ENCODE measurements at places on chromosomes 5 and 9.

DNA sequence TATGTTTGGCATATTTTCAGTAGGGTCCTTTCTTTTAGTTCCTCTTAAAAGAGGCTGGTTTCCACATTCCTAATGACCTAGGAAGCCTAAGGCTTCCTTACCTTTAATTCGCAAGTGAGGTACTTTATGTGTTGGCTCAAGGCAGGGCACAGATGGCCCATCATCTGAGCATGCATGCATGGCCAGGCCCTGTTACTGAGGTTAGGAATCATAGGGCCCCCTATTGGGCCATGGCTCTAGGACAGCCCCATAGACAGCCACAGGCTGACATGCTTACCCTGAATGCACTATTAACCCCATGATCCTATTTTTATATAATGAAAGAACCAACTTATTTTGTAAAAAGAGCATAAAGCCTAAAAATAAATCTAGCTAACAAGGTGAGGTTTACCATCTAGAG, 271.4 kb downstream of the ELAVL2 start:
- DNase-seq = no peak

DNA sequence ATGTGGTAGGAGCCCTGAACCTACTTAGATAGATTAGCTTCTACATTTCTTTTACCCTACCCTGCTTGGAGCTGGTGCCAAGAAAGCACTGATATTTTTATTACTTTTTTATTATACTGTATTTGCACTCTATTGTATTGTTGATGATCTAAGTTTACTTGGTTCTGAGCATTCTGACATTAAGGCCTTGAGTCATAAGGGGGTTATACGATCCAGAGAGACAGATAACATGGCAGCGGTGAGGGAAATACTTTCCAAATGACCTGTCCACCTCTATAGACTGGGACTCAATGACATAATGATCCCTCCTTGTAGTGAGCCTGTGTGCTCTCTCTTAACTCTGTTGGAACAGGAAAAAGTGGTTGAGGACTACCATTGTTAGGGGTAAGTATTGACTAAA, 176.3 kb downstream of the MAN2A1 start:
- no peak for DNase-seq

GRCh38 chr5:96601715-96602244, 60.4 kb upstream of the CAST start:
- DNase-seq = no peak

DNA sequence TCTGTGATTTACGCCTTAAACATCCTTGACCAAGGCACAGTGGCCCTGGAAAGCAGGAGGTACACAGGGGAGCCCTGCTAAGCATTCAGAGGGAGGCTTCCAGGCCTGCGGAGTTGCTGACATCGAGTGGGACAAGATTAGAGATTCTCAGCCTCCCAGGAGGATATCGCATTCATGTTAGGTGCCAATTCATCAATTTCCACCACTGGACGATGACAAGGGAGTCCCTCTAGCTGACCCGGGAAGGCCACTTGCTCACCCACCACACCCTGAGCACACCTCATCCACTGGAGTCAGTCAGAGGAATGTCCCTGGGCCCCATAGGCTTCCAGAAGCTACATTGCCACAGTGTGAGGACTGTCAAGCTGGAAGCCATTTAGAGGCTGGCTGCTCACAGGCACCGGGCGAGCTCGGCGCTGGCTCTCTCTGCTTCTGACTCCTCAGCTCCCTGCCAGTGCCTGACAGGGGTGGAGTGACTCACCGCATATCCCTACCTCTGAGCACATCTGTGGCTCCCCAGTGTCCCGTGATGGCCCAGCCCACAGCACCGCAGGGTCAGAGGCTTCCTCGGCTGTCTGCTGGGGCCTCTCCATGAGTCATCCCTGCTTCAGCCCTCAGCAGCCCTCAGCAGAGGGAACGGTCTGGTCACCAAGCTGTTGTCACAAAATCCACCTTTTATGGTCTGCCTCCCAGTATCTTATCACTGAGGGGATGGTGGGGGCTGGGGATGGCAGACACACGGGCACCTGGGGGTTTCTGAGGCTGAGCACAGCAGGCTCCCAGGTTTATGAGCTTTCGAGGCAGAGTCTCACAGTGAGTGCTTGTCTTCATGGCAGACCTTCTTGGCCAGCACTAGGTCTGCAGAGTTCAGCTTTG, 117.5 kb downstream of the ZNF608 start:
- no peak for DNase-seq

DNA sequence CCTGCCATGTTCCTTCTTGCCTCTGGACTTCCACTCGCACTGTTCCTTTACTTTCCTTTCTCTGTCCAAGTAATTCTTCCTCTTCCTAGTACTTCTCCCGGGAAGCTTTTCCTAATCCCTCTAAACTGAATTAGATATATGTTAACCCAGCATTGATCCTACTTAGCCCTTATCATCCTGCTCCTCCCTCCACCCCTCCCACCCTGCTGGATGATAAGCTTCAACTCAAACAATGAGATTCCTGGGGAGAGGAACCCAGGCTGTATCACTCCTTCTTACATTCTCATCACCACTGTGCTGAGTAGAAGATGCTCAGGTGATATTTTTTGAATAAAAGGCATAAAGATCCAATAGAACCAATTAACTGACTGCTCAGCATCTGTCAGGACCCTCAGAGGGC, 45.7 kb downstream of the CDK5RAP2 start:
- no peak for DNase-seq

- no peak for DNase-seq
Measured at GRCh38 chr9:6793203-6793602, 35.4 kb downstream of the KDM4C start.
